Kasumi-1 (cell line): ENCODE measurements at places on chromosomes 7 and 10.

GRCh38 chr10:60003651-60004523, 97.5 kb upstream of the CCDC6 start:
- DNase-seq = no peak

DNA sequence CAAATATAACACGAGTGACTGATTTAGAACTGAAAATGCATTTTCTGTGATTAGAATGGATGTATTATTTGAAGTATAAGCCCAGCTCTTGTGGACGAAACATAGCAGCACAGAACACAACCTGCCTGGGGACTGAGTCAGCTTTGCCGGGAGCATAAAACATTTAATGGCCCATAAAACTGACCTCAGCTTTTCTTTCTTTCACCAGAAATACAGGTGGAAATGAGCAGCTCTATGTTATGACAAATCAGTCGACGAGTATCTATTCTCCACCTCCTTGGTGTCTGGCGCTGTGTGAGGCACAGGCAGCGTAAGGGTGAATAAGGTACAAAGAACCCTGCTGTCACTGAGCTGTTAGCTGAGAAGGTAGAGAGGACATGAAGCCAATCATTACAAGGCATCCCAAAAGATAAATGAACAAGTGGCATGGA, 471.6 kb upstream of the AKR1E2 start:
- no peak for DNase-seq

- DNase-seq = no peak
Observed at GRCh38 chr10:95832216-95833041, 75.3 kb upstream of the CC2D2B start.

- DNase-seq = no peak
Observed at GRCh38 chr7:150660939-150661613, 24.4 kb upstream of the GIMAP2 start.

GRCh38 chr10:33674491-33674890, 340.0 kb upstream of the NRP1 start:
- DNase-seq = no peak

DNA sequence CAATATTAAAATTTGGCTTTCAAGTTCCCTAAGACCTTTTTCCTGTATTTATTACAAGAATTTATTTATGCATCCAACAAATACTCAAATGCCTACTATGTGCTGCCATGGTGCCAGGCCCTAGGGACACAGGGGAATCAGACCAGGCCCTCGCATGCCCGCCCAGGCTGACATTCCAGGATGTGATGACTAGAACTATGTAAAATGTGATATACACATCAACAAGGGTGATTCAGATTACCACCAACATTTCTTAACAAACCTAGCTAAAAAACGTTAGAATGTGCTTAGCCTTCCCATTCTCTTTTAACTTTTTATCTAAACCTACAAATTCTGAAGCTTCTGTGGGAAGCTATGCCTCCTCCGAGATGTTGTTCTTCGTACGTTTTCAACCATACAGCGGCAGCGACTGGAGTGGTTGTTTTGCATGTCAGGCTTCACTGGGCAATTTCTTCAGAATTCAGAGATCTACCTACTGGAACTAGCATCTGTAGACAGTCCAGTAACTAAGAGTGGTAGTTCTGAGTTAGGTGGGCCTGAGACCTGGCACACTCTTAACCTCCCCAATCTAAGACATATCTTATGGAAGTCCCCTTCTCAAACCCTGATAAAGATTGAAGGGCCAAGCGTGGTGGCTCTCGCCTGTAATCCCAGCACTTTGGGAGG, 22.1 kb downstream of the GNA12 start:
- no peak for DNase-seq

DNA sequence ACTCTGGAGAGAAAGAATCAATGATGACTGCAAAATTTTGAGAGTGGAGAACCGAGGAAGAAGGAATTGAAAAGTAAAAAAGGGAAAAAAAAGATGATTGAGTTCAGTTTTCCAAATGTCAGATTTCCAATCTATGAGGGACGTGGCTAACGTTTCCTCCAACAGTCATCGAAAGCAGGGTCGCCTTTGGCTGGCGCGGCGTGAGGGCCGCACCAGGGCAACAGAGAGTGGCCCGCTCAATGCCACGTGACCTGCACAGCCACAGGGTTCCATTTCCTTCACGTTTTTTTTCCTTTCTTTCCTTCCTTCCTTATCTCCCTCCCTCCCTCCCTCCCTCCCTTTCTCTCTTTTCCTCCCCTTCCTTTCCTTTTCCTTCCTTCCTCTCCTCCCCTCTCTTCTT, 101.9 kb downstream of the WDR37 start:
- DNase-seq = no peak

- DNase-seq = no peak
Observed at GRCh38 chr7:68203251-68203650, 1206.6 kb downstream of the TYW1 start.

- DNase-seq = no peak
Observed at GRCh38 chr7:149423449-149424110, 37.3 kb downstream of the ZNF777 start.

- peak; percentile 62 for DNase-seq
Observed at GRCh38 chr7:42926204-42926603, 5.8 kb downstream of the PSMA2 start.

DNA sequence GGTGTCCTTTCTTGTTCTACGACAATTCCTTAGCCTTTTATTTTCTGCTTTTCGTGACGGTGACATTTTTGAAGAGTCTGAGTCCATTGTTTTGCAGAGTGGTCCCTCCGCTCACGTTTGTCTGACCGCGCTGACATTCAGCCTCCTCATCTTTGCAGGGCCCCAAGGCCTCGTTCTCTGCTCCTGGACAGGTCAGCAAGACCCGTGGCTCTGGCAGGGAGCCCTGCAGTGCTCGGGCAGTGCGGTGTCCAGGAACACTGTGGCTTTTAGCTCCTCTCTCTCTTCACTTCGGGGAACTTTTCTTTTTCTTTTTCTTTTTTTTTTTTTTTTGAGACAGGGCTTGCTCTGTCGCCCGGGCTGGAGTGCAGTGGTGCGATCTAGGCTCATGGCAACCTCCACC, 142.5 kb downstream of the DNAJB6 start:
- no peak for DNase-seq

- no peak for DNase-seq
Observed at GRCh38 chr10:33237736-33238624, 96.5 kb downstream of the NRP1 start.

DNA sequence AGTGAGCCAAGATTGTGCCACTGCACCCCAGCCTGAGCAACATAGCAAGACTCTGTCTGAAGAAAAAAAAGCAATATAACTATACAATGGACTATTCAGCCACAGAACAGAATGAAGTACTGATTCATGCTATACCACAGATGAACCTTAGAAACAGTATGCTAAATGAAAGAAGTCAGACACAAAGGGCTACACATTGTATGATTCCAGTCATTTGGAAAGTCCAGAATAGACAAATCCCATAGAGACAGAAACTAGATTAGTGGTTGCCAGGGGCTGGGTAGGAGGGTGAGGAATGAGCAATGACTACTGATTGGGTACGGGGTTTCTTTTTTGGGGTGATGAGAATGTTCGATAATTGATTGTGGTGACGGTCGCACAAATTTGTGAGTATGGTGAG, 9.6 kb upstream of the CFAP70 start:
- DNase-seq = no peak

DNA sequence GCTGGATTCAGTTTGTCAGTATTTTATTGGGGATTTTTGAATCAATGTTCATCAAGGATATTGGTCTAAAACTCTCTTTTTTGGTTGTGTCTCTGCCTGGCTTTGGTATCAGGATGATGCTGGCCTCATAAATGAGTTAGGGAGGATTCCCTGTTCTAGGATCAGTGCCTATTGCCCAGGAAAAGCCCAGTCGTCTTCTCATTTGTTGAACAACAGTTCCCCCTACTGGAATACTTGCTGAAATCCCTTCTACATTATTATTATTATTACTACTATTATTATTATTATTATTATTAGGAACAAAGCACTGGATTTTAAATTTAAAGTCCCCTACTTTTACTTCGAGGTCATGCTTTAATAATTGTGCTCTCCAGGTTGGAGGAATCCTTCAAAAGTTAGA, 528.9 kb downstream of the MAGI2 start:
- peak; percentile 28 for DNase-seq

DNA sequence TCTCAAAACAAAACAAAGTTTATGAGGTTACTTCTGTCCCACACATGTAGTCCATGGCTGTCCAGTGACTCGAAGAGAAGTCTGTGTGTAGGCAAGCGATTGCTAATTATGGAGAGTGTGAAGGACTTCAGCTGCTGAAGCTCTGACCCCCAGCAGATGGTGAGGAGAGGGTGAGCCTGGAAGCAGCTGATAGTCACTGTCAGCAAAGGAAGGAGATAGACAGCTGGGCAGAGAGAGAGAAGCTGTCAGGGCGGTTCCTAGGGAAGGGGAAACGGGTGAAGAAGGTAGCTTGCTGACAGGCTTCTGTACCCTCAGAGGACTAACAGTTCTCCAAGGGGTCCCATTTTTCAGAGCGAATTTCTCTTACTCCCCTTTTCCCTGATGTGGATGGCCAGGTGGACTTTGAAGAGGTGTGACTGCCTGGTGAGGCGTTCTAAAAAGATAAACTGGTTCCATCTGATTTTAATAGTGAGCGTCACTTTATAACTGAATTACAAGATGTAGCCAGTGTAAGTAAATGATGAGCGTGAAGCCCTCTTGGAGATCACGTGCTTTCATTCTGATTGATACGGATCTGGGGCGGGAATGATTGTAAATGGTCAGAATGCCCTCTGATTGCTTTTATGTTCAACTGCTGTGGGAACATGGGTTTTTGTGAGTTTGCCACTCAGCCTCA, 12.1 kb downstream of the ZSCAN21 start:
- no peak for DNase-seq

DNA sequence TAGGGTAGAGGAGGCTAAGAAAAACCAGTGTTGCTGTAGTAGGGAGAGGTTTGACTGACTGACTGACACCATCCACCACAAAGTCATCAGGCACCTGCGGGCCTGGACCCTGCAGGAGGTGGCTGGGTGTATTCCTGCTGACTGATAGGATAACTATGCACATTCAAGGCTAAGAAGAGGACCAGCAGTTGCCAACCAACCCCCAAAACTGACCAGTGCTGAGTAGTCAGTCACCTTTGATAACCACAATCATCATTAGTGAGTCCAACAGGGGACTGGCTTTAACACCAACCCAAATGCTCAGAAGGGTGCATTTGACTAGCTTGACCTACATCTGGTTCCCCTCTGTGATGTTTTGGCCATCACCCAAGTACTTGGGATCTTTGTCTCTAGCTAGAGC, 30.5 kb downstream of the PLXNA4 start:
- DNase-seq = no peak

DNA sequence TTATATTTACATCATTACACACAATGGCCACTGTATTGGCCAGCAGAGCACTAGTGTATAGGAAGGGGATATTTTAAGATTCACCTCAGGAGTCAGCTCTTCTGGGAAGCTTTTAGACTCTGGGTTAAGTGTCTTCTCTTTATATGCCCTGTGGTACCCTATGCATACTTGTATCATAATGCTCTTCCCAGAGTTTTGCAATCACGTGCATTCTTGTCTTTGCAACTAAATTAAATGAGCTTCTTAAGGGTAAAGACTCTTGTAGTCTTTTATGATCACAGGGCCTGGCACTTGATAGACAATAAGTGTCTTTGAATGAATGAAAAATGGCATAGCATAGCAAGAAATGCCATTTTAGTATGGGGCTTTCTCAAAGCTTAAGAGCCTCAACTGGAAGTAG, 35.4 kb upstream of the ARMS2 start:
- no peak for DNase-seq

DNA sequence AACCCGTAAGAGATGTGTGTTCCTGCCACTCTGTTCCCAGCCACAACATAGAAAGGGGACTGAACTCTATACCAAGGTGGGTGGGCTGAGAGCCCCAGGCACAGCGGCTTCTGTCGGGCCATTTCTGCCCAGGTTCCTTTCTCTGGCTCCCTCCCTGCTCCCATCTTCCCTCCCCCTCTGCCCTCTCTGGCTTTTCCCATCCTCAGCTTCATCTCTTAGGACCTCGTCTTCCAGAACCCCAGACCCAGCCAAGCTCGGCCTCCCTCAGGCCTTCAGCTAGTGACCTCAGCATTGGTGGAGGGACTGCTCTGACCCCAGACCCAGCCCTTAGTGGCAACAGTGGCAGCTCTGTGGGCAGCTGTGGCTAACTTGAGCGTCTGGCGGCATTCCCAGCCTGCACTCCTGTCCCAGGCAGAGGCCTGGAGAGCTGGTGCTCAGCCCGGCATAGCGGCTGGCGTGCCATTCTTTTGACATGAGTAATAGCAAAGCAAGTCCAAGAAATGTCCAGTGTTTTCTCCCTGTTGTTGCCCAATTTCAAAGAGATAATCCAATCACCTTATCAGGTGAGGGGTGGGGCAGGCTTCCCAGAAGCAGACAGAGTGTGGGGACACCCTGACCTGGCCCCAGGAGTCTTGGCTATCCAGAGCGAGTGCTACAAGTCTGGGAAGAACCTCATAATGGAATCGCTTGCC, 15.9 kb downstream of the PTPRE start:
- DNase-seq = no peak

DNA sequence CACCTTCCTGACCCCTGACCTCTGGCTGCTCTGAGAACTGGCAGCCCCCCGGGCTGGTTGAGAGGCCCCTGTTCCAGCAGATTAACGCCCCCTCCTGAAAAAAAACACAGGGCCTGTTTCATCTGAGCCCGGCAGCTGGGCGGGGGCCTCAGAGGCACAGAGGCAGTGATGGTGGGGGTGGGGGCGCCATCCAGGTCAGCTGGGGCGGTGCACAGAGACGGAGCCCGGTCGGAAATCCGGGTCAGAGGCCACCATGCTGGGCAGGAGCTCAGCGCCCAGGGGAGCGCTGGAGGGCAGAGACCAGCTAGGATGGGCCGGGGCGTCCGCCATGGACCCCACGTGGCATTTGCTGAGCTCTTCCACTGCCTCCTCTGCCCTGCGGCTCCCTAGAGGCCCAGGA, 68.0 kb downstream of the UNCX start:
- DNase-seq = no peak

DNA sequence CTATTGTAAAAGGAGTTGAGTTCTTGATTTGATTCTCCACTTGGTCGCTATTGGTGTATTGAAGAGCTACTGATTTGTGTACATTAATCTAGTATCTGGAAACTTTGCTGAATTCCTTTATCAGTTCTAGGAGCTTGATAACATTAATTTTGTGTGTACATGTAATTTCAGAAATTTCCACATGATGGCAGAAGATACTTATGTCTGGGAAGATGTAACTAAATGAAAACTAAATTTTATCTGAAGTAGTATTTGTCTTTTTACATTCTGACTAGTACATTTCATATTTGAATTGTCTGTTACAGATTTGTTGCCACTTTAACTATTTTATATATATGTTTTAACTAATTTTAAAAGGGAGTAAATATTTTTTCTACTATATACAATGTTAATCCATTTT, 27.6 kb downstream of the SDHAF3 start:
- peak; percentile 61 for DNase-seq

DNA sequence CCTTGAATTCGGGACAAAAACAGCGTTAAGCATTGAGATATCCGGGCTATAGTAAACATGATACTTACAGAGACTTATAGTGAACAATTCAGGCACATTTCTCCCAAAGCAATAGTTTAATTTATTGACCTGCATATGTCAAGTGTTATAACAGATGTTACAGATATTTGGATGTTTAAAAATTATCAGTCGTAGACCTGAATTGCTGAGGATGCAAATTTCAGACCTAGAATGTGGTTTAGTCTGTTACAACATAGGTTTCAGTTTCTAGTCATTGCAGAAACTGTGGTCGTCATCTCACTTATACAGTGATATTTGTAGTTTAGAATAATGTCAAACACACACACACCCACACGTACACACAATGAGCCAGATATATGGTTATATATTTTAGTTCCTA, 85.2 kb downstream of the VTI1A start:
- no peak for DNase-seq
